Suprapubic skin (tissue), 4 donors: ENCODE measurements at places on chromosomes 6 and 20. TPM values are rescaled to one million over a fixed set of nuclear protein-coding genes. Genes with fewer than 3 reads are reported as not detected.
A peak's percentile ranks its signal among the peaks of the same experiment; 100 is the strongest.

Gene DZANK1
- 2.0 TPM for total RNA-seq

Gene MED23
- total RNA-seq = 37.0 TPM

Gene GSTA2
- total RNA-seq = not detected

Gene TSHZ2
- total RNA-seq = 22.6 TPM

Gene ROMO1
- 224 TPM for total RNA-seq

Gene OR2H2
- not detected for total RNA-seq

Gene RCAN2
- total RNA-seq = 13.8 TPM

Gene SAPCD1
- total RNA-seq = 42.2 TPM

Gene SAMD3
- total RNA-seq = 3.5 TPM

Gene C6orf141
- total RNA-seq = 8.7 TPM

Gene TFAP2D
- not detected for total RNA-seq

Gene CCN6
- total RNA-seq = 1.0 TPM

GRCh38 chr20:21503345-21503744, 10.5 kb downstream of the NKX2-2 start:
- H3K4me1 ChIP-seq = peaks cover 20% of the 10 kb centered on the region
- H3K4me3 ChIP-seq = no peak overlapping the region
- no peak for DNase-seq
- peaks cover 85% of the 10 kb centered on the region for H3K27me3 ChIP-seq

DNA sequence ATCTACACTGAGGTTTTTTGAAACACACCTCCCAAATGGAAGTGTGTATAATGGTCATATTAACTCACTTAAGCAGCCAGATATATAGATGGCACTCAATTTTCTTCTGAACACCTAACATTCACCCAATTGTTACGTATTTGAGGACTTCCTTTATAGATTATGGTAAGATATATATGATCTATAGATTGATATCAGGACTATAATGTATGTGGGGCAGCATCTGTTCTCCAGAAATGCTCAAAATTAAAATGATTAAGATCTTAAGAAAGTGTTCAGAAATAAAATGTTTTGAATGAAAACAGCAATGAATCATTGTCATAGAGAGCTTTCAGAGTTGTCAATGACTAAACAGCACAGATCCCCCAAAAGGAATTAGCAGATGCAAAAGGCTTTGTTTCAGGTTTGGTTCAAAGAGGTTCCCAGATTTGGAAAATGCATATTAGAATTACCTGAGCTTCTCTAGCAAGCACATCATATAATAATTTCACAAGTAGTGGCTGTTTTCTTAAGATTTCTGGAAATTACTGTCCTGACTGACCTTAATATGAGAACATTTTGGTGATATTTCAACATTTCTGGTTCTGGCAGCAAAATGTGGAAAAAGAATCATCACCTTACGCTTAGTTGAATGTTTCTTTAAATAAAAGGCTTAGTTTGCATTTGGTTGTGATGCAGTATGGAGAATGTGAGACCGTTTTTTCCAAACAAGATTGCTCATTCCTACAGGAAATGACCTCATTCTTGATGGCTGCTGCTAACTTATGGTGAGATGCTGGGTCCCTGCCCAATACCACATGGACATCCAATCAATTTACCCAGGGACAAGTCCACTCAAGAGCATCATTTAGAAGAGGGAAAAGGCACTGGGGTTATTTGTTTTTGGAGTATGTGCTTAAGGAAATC, 31.5 kb downstream of the TRAF3IP2 start:
- peaks cover 48% of the 10 kb centered on the region for H3K36me3 ChIP-seq
- peak overlapping the region; percentile 78 for H3K27ac ChIP-seq
- no peak for DNase-seq
- peaks cover 60% of the 10 kb centered on the region for H3K4me1 ChIP-seq
- no peak overlapping the region for H3K4me3 ChIP-seq
- no peaks in the 10 kb centered on the region for H3K27me3 ChIP-seq

DNA sequence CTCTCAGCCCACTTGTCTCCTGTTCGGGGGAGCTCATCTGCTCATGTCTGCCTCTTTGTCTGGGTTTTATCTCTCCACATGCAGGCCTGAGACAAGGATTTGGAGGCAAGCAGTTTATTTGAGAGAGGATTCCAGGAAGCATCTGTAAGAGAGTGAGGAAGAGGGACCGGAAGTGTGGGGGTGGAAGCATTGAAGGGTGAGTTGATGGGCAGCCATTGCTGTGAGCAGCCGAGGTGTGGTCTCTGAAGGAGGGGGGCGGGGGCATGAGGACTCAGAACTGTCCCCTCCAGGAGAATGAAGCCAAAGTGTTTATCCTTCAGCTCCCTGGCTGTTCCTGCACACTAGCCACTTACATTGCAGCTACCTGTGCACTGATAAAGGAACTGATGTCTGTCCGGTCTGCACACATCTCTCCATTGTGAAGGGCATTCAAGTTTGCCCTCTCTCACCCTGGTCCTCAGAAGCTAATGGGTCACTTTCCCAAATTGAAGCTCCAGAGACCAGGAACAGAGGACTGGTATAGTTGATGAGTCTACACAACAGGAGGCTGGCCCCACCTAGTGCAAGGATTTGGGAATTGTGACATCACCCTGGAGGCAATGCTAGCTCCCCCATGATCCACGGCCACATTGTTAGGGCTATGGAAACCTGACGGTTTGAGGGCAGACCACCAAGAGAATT, 100.5 kb upstream of the FOXA2 start:
- peaks cover 5% of the 10 kb centered on the region for H3K4me1 ChIP-seq
- H3K27me3 ChIP-seq = peaks cover 3% of the 10 kb centered on the region
- no peaks in the 10 kb centered on the region for H3K36me3 ChIP-seq
- no peak overlapping the region for H3K4me3 ChIP-seq
- DNase-seq = no peak
- no peak overlapping the region for H3K27ac ChIP-seq

DNA sequence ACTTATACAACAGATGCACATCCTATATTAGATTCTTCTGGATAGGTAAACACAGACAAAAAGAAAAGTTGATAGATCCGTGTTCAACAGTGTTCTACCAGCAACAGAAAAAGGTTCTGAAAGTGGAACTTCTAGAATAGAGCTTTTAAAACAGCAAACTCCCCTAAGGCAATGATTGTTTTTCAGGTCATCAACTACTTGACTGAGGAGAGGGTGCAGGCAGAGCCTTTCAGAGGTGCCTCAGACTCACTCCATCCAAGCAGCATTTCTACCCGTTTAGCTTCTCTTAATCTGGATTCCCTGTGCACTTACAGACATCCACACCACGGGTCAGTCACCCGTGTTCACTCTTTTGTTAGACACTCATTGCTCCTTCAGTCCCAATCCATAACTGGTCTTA, 28.9 kb downstream of the FYN start:
- H3K27ac ChIP-seq = no peak overlapping the region
- no peaks in the 10 kb centered on the region for H3K27me3 ChIP-seq
- H3K4me3 ChIP-seq = no peak overlapping the region
- H3K36me3 ChIP-seq = no peaks in the 10 kb centered on the region
- no peak for DNase-seq
- peaks cover 35% of the 10 kb centered on the region for H3K4me1 ChIP-seq

GRCh38 chr6:15536198-15536955, 126.5 kb downstream of the DTNBP1 start:
- H3K4me1 ChIP-seq = peaks cover 10% of the 10 kb centered on the region
- DNase-seq = no peak
- no peaks in the 10 kb centered on the region for H3K27me3 ChIP-seq

- no peaks in the 10 kb centered on the region for H3K27me3 ChIP-seq
- no peak overlapping the region for H3K4me3 ChIP-seq
- peaks cover 7% of the 10 kb centered on the region for H3K4me1 ChIP-seq
- H3K27ac ChIP-seq = no peak overlapping the region
Observed at GRCh38 chr6:69812746-69813427, 16.1 kb upstream of the LMBRD1 start.

GRCh38 chr6:56708810-56709597, 66.3 kb upstream of the DST start:
- H3K4me1 ChIP-seq = no peaks in the 10 kb centered on the region
- no peaks in the 10 kb centered on the region for H3K27me3 ChIP-seq
- no peak overlapping the region for H3K4me3 ChIP-seq
- H3K27ac ChIP-seq = peak overlapping the region; percentile 9
- no peak for DNase-seq
- no peaks in the 10 kb centered on the region for H3K36me3 ChIP-seq

DNA sequence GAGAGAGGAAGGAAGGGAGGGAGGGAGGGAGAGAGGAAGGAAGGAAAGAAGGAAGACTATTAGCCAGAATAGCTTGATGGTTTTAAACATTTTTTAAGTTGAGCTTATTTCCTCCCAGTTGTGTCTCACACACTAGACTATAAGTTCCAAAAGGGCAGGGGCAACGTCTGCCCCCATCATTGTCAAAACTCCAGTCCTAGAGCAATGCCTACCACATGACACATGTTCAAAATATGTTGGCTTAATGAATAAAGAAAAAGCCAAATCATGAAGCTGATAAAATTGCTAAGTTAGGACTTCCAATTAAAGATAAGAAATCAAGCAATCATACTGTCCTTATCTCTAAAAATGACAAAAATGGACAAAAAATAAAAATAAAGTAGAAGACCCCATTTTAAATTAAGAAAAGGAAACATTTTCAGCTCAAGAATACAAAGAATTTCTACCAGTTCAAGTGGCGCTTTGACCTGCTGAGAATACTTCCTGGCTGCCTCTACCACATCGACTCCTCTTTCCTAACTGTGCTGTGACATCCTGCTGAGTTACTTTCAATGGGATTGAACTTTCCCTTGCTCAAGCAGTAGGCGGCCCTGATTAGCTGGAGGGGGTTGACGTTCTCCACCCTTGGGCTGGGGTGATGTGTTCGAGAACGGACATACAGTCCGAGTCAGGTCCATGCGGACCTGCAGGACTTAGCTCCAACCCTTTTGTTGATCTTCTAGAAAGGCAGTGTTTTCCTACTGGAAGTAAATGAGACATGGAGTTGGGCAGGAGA, 283.9 kb upstream of the FOXQ1 start:
- no peak overlapping the region for H3K4me3 ChIP-seq
- peaks cover 11% of the 10 kb centered on the region for H3K4me1 ChIP-seq
- no peaks in the 10 kb centered on the region for H3K36me3 ChIP-seq
- H3K27me3 ChIP-seq = no peaks in the 10 kb centered on the region
- DNase-seq = no peak

DNA sequence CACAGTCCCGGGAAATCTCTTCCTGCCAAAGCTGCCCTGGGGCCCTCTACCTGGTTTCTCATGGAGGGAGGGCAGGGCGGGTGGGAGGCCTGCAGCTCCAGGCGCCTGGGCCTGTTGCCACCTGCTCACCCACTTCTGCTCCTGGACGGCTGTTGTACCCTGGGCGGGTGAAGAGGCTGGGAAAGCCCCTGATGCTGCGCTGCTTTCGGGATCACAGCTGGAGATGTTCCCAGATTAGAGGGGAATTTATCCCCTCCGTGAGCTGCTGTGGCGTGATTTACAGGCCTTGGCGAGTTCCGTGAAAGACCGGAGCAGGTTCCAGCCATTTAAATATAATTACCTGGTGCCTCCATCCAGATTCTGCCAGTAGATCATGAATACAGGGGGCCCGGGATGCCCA, 12.3 kb upstream of the VSTM2L start:
- H3K4me3 ChIP-seq = no peak overlapping the region
- no peak overlapping the region for H3K27ac ChIP-seq
- H3K36me3 ChIP-seq = no peaks in the 10 kb centered on the region
- H3K4me1 ChIP-seq = peaks cover 3% of the 10 kb centered on the region
- DNase-seq = no peak

DNA sequence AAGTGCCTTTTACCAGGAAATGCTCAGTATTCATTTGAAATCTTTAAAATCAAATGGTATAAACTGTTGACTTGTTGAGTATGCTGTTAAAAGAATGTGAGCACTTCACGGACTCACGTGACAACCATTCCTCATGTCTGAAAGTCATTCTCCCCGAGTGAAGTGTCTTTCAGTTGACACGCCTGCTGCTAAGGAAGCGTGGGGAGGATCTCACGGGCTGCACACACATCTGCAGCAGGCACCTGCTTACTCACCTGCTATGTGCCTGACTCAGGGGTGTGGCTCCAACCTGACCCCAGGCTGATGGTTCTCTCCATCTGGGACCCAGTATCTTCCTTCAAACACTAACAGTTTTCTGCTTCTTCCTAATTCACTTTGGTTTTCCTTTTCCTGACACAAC, 32.7 kb downstream of the WDR27 start:
- peak overlapping the region; percentile 38 for H3K27ac ChIP-seq
- no peaks in the 10 kb centered on the region for H3K4me1 ChIP-seq
- DNase-seq = no peak
- no peaks in the 10 kb centered on the region for H3K27me3 ChIP-seq

GRCh38 chr20:2227861-2228260, 67.9 kb upstream of the TGM3 start:
- H3K27me3 ChIP-seq = no peaks in the 10 kb centered on the region
- no peak overlapping the region for H3K27ac ChIP-seq
- H3K36me3 ChIP-seq = no peaks in the 10 kb centered on the region
- H3K4me3 ChIP-seq = no peak overlapping the region
- no peaks in the 10 kb centered on the region for H3K4me1 ChIP-seq
- no peak for DNase-seq

- no peaks in the 10 kb centered on the region for H3K27me3 ChIP-seq
- no peaks in the 10 kb centered on the region for H3K36me3 ChIP-seq
- no peak for DNase-seq
- no peak overlapping the region for H3K27ac ChIP-seq
- peaks cover 4% of the 10 kb centered on the region for H3K4me1 ChIP-seq
Observed at GRCh38 chr6:144710207-144710606, 425.1 kb downstream of the UTRN start.

GRCh38 chr6:96900873-96901272, 3.2 kb upstream of the NDUFAF4 start:
- peaks cover 26% of the 10 kb centered on the region for H3K4me1 ChIP-seq
- H3K36me3 ChIP-seq = no peaks in the 10 kb centered on the region
- no peak for DNase-seq
- no peak overlapping the region for H3K27ac ChIP-seq

- no peaks in the 10 kb centered on the region for H3K27me3 ChIP-seq
- no peak overlapping the region for H3K4me3 ChIP-seq
- no peak overlapping the region for H3K27ac ChIP-seq
- no peak for DNase-seq
Observed at GRCh38 chr6:133958791-133959190, 5.8 kb downstream of the TBPL1 start.

DNA sequence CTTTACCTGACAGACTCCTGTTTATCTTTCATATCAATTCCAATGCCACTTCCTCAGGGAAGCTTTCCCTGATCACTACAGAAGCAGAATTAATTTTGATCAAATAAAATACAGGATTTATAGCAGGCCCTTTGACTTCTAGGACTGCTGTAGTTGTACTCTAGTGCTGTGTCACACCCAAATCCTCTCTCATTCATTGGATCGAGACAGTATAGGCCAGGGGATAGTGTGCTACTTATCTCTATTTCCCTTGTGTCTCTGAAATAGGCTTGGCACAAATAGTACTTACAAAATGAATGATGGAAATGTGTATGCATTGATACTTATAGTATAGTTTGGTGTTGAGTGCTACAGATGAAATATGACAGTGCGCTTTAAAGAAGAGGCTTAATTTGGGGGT, 19.8 kb downstream of the RALY start:
- peaks cover 70% of the 10 kb centered on the region for H3K4me1 ChIP-seq
- no peaks in the 10 kb centered on the region for H3K36me3 ChIP-seq
- H3K27ac ChIP-seq = no peak overlapping the region

DNA sequence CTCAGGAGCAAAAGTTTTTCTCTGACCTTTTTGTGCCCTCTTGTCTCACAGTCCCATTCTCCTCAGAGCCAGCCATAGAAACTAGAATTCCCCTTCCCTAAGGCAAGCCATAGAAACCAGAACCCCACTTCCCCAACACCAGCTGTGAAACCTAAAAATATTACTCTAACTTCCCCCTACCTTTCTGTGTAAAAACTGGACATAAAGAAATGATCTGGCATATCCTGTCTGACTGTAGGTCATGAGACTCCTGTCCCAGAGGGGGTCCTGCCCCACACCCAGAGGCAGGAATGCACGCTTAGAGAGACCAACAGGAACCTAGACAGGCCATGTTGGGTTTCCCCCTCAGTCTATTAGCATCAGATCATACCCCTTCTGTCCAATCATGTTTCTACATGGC, 140.6 kb upstream of the SLC22A16 start:
- H3K4me3 ChIP-seq = no peak overlapping the region
- H3K27ac ChIP-seq = no peak overlapping the region
- peaks cover 42% of the 10 kb centered on the region for H3K36me3 ChIP-seq
- no peak for DNase-seq
- no peaks in the 10 kb centered on the region for H3K27me3 ChIP-seq
